ENCODE measurements at places on chromosomes 6 and 20. TPM values are rescaled to one million over a fixed set of nuclear protein-coding genes. Genes with fewer than 3 reads are reported as not detected.

The GATA5 gene
- total RNA-seq = not detected

The MAS1L gene
- total RNA-seq = not detected

The PLN gene
- total RNA-seq = 0.45 TPM

The TCF19 gene
- total RNA-seq = 9.1 TPM

The SMOC2 gene
- 1.9 TPM for total RNA-seq

The ARFGAP1 gene
- total RNA-seq = 32.5 TPM

The PPIL6 gene
- 14.5 TPM for total RNA-seq

- DNase-seq = no peak
These were observed 18.1 kb upstream of the ASCC3 start for GRCh38 chr6:100899202-100899601.

DNA sequence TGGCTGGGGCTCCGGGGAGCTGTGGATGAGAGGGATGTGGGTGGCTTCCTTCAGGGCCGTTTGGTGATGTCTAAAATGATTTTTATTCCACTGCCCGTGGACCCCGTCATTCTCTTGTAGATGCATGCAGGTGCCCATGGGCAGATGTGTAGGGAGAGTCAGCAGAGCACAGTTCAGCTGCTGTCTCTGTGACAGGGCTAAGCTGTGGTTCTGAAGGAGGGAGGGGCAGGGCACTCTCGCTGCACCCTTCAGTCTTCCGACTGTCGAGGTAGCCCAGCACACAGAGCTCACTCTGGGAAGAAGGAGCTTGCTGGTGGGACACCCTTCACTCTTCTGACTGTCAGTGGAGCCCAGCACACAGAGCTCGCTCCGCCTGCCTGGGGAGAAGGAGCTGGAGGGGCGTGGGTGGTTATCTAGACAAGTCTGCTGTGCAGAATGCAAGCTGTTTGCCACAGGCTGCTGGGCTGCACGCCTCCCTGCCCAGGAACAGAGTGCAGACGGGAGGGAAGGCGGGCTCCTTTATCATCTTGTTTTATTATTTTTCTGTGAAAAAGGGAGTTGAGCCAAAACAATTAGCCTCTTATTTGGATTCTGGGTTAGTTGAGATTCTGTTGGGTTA, 28.4 kb upstream of the ADRM1 start:
- peak; percentile 49 for DNase-seq

DNA sequence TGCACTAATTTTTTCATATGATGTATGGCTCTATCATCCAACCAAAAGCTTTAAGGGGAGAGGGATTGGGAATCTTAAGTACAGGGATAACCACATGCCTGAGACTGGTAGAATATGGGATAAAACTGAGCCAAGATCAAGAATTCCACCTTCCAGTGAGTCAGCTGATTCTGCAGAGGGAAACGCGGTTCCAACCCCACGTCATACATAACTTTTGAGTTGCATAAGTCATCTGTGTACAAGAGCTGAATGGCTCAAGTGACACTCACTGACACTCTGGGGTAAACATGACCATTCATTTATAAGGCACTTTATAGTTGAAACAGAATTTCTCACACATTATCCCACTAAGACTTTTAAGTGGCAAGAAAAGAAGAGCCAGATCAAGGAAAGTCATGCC, 16.4 kb downstream of the TRIM27 start:
- no peak for DNase-seq

DNA sequence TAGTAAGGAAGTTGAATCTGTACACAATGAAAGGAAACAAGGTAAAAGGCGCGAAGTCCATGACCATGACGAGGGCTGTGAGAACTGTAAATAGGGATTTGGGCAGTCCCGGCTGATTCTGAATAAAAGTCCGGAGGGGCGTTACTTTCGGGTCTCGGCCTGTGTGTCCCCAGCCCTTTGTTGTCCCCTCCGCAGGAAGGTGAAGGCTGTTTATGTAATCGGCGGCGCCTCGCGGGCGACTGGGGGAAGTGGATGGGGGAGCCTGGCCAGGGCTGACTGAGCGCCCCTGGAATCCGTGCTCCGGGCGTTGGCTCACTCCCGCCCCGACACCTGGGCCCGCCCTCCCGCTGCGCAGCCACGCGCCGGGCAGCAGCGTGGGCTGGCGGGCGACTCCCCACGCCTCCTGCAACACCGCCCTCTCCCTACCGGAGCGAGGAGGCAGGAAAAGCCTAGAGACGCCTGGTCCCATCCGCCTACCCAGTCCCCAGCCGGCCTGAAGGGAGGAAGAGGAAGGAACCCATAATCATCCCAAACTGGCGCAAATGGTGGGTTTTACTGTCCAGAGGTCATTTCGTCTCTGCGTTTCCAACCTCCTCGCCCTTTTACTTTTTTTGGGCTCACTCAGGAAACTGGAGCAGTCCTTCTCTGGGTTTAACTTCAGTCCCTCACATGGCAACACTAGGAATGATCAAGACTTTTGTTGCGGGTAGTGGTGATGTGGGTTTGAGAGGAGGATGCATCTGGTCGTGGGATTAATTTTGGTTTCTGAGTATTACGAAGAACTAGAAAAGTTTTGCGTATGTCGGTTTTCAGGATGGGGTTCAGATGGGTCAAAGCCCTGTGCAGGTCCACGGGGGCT, 12.1 kb downstream of the TRIM31 start:
- DNase-seq = no peak

DNA sequence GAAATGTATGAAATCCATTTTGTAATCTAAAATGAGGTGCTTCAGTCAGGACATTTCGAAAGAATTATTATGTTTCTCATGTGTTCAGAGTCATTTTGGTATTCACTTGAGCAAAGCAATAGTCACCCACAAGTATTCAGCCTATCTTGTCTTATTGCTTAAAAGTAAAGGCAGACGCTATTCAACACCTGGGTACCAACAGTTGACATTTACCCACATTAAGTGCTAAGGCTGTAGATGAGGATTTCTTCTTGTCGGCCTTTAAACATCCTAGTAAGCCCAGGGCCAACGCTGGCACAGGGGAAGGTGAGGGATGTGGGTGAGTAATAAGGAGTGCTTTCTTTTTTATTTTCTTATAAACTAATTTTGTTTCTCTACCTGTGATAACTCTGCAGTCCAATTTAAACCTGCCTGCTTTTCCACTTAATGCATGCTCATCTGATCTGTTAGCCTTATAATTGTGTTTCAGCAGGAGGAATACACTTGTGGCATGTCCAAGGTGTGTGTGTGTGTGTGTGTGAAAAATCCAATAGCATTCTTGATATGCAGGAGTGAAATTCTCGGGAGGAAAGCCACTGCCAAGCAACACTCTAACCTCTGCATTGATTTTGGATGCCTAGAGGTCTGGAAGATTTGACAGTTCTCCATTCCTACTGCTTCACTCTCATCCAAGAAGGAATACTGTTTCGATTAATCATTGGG, 252.0 kb downstream of the SOX4 start:
- no peak for DNase-seq

GRCh38 chr6:107331409-107332386, 127.7 kb downstream of the PDSS2 start:
- no peak for DNase-seq

GRCh38 chr6:586553-586952, 70.3 kb downstream of the HUS1B start:
- DNase-seq = no peak

- DNase-seq = no peak
These were observed 79.5 kb upstream of the ISM1 start for GRCh38 chr20:13141546-13141945.

DNA sequence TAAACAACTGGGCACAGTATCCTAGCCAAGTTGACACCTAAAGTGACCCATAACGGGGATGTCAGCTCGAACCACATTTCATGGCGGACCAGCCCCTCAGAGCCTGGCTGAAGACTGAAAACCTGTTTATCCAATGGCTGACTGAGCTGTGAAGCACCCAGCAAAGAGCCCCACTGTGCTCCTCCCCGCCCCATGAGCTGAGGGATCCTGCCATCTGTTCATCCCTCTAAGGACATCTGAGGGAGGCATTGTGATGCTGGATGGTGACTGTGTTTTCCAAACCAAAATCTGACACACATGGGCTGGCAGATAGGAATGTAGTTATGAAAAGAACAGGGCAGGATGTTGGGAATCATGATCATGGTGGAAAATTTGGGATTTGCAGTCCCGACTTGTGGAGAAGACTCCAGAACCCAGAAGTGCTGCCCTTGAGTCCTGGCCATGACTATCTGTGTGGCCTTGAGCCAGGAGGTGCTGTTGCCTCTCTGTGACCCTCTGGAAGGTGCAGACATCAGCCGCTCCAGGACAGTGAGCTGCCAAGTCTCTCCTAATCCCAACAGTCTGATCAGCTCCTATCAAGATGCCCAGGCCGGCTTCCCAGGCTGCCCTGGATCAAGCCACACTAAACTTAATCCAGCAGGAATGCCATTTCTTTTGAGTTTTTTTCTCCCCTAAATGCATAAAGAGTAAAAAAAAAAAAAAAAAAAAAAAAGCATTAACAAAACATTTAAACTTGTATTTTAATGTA, 5.7 kb downstream of the EDN3 start:
- DNase-seq = no peak

DNA sequence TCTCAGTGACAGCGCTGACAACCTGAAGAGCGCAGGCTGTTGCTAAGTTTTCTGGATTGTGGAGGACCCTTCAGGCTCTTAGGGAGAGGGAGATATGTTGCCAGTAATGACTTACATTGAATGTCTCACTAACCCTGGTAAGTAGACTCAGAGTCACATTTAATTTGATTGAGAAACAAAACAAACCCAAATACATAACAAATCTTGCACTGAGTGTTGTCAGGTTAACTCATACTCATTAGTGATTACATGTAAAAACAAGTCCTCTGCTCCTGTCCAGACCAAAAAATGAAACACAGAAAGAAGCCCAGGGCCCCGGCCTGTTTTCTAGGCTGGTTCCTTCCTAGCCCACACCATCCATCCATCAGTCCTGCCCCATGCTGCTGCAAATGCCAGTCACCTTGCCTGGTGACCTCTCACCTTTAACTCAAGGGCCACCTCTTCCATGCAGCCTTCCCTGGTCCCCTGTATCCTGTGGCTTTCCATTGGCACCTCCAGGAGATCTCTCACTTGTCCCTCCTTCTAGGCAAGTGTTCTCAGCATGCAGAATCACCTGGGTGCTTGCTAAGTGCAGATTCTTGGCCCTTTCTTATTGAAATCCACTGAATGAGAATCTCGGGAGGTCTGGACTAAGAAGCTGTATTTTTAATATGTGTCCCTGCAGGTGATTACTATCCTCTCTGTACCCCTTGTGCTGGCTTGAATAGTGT, 34.7 kb upstream of the ERVFRD-1 start:
- no peak for DNase-seq

DNA sequence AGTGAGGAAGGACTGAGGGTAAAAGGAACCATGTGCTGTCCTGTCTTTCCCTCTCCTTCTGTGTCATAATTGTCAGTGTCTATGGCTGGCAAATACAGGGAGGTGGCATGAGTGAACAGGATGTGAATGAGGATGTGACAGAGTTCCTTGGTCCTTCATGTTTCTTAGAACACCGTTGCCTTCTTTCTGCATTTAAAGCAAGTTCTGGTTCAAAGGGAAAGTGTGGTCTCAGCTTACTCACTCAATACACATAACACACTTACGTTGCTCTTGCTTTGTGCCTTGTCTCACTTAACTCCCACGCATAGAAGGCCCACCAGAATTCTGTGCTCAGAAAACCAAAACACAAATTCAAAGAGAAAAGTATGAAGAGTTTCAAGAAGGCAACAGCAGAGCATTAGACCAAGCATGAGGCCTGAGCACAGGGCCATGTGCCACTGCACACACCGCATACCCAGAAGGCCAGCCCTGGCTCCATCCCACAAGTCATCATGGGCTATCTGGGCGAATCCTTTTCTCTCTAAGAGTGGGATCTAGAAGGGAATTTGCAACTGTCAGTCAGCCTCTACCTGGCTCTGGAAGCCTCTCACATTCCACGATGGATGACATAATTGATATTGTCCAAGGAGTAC, 38.9 kb upstream of the SAYSD1 start:
- DNase-seq = no peak

DNA sequence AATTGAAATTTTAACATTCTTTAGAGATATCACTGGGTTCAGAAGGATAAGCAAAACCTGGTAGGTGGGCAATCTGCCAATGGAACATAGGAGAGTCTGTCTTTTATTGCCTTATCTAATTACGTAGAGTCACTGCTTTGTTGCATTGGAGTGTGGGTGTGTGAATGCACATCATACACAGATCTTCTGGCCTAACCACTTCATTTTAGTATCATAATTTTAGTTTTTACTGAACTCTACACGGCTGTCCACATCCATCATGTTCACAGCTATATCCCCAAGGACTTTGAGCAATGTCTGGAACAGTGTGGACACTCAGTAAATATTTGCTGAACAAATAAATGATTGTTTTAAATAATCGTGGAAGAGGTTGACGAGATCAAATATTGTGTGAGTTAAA, 104.6 kb upstream of the AKIRIN2 start:
- no peak for DNase-seq

DNA sequence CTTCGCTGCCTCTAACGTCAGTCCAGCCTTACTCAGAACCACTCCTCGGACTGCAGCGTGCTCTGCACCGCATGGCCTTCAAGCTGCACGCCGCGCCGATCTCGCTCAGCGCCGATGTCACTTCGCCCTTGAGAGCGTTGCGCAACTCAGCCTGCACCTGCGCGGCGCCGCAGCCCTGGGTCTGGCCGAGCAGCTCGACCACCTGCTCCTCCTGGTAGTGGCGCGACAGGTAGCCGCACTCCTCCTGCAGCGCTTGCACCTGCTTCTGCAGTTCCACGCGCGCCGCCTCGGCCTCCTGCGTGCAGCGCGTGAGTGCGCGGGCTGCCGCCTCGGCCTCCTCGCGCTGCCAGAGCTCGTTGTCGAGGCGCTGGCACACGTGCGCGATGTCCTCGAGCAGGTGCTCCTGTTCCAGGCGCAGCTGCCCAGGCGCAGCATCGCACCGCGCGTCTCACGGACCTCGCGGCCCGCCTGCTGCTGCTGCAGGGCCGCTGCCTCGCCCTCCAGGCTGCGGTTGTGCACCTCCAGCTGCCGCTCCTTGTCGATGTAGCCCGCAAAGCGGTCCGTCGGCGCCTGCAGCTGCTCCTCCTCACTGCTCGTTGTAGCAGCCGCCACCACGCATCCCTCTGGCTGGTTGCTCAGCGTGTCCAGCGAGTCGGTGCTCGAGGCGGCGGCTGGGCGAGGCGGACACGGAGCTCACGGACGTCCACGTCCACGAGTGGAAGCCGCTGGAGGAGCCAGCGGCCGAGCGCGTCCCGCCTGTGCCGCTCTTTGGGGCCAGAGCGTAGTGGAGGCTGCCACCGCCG, 380.6 kb upstream of the CHD6 start:
- no peak for DNase-seq

DNA sequence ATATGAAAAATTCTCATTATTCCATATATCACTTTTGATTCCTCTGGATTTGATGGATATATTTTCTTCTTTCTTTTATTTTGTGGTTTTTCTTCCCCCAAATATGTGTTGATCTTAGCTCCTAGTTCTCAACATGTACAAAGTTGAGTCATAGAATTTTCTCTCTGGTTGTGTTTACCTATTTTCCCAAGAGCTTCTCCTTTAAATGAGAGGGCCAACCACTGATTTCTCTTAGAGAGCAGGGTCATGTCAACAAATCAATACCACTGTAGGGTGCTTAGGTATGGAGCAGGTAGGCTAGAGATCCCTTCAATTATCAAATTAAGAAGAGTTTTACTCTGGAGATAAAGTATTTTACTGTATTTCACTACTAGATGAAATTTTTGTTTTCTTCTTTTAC, 145.7 kb downstream of the BMP5 start:
- DNase-seq = no peak

All from cerebellum (tissue), 4 donors.